ENCODE measurements at places on chromosomes 6 and 20. TPM values are rescaled to one million over a fixed set of nuclear protein-coding genes. Genes with fewer than 3 reads are reported as not detected.

DNA sequence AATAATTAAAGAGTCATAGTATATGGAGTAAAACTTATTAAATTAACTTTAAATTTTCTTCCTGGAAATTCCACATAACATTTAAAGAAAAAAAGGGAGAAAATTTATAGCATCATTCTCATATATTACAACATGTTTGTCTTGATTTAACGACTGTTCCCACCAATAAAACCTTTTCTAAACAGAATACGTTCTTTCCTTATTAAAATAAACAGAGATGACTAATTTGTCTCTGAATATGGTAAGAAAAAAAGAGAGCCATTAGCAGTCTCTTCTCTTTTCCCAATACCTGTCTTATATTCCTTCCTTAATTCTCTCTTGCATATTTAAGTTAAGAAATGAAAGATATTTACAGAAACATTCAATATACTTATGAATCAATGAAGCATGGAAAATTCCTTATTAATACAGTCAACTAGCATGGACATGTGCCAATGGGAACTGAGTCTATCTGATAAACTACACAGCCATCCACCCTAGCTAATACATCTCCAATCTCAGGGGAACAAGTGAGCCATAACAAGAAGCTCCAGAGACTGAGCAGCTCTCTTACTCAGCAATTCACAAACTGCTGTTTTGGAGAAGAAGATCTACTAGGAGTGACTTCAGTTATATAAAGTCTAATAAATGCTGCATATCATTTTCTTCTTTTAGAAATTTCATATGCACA is 347.1 kb upstream of the MANEA start:
- no peak overlapping the region for H3K4me3 ChIP-seq
- no peaks in the 10 kb centered on the region for H3K4me1 ChIP-seq
- no peaks in the 10 kb centered on the region for H3K36me3 ChIP-seq
- no peak for DNase-seq
- H3K27me3 ChIP-seq: no peaks in the 10 kb centered on the region

MOG gene
- total RNA-seq: not detected

- H3K4me3 ChIP-seq: no peak overlapping the region
- no peak overlapping the region for H3K27ac ChIP-seq
- no peak for DNase-seq
- no peaks in the 10 kb centered on the region for H3K36me3 ChIP-seq
Measured at GRCh38 chr6:167530951-167531350, 206.1 kb downstream of the TTLL2 start.

GRCh38 chr6:149368065-149368464 is 32.0 kb upstream of the SUMO4 start:
- peak overlapping the region; percentile 43 for H3K27ac ChIP-seq
- peaks cover 2% of the 10 kb centered on the region for H3K36me3 ChIP-seq
- no peak for DNase-seq

GRCh38 chr6:138499303-138500018 is at the start of gene NHSL1:
Gene NHSL1, minus strand, starts transcription at chr6:138499494. Its CDS starts 204 bp downstream, at chr6:138499290.
- no peaks in the 10 kb centered on the region for H3K27me3 ChIP-seq
- no peaks in the 10 kb centered on the region for H3K36me3 ChIP-seq
- DNase-seq: no peak
- H3K4me3 ChIP-seq: no peak within 1 kb of the TSS
- H3K27ac ChIP-seq: no peak within 1 kb of the TSS
- H3K4me1 ChIP-seq: no peaks in the 10 kb centered on the region

DNA sequence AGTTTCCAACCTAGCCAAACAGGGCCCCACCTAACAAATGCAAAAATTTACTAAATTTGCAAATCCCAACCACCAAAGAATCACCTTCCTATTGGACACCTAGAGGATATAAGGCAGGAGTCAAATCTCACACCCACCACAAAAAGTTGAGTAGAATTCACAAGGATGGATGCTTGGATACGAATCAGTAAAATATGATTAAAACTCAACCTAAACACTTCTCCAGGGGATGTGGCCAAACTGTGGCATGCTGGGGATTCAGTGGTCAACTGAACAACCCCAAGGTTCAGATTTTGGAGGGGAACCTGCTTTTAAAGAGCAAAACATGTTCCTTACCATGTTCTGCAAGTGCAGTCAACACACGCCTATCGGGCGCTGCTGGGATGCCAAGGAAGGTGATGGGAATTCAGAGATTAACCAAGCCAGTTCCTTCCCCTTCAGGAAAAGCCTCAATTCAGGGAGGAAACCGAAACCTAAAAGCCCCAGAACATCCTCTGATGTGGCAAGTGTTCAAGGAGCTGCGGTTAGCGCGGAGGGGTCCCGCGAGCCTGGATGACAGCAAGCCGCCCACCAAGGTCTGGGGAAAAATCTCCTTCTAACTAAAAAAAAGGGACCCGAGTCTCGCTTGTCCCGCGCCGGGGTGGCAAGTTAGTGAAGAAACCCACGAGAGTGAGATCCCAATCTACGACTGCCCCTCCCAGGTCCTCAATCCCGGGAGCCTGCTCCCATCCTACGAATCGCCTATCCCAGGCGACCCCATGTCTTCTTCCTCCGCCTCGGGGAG is 902 bp downstream of the SAMHD1 start:
- peak; percentile 65 for DNase-seq
- peak overlapping the region; percentile 38 for H3K27ac ChIP-seq
- H3K36me3 ChIP-seq: no peaks in the 10 kb centered on the region
- H3K4me1 ChIP-seq: no peaks in the 10 kb centered on the region
- peak overlapping the region; percentile 71 for H3K4me3 ChIP-seq

GRM1 gene
- total RNA-seq: not detected

GLP1R gene
- not detected for total RNA-seq

GRCh38 chr6:342832-343179 is 48.7 kb upstream of the IRF4 start:
- H3K4me3 ChIP-seq: no peak overlapping the region
- H3K4me1 ChIP-seq: no peaks in the 10 kb centered on the region
- no peak overlapping the region for H3K27ac ChIP-seq
- H3K36me3 ChIP-seq: no peaks in the 10 kb centered on the region

DNA sequence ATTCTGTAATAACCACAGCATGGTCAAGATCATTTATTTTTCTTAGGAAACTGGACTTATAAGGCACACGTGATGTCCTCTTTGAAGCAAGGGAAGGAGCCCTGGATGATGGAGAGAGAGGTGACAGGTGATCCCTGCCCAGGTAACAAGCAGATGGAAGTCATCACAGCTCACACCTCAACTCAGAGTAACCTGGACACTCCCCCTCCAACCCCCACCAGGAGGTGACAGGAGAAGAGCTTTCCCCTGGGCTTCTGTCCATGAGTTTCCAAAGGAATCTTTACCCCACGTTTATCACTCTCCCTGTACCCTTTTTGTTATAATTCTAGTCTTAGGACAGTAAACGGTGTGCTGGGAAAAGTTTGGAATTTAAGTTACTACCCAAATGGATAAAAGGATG is 28.4 kb downstream of the ZNF334 start:
- H3K27ac ChIP-seq: no peak overlapping the region
- H3K36me3 ChIP-seq: no peaks in the 10 kb centered on the region
- no peak overlapping the region for H3K4me3 ChIP-seq
- no peaks in the 10 kb centered on the region for H3K4me1 ChIP-seq

DNA sequence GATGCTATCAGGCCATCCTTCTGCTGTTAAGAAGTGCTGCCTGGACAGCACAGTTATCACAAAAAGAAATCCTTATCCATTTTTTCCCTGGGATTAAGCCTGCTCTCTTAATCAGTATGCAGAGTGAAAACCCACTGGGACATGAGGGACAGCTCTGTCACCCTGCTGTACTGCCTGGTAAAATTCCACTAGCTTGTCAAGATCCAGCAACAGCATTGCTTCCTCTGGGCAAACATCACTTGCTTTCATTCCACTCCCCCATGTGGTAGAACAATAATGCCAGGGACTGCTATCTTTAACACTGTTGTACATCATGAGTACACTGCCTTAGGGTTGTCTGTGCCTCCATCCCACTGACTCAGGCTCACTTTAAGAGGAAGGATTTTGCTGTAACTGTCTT is 331.3 kb downstream of the KIF16B start:
- no peak overlapping the region for H3K4me3 ChIP-seq
- no peak for DNase-seq
- H3K27me3 ChIP-seq: no peaks in the 10 kb centered on the region
- H3K27ac ChIP-seq: no peak overlapping the region
- no peaks in the 10 kb centered on the region for H3K36me3 ChIP-seq

BPIFB2 gene
- total RNA-seq: not detected

RAB44 gene
- 0.66 TPM for total RNA-seq

- DNase-seq: no peak
- H3K36me3 ChIP-seq: no peaks in the 10 kb centered on the region
- no peaks in the 10 kb centered on the region for H3K27me3 ChIP-seq
- no peak overlapping the region for H3K27ac ChIP-seq
- no peak overlapping the region for H3K4me3 ChIP-seq
Measured at GRCh38 chr20:57940868-57941522, 231.2 kb upstream of the PMEPA1 start.

MRAP2 gene
- total RNA-seq: 65.1 TPM

SAYSD1 gene
- 11.2 TPM for total RNA-seq
